ENCODE measurements at places on chromosomes 12 and 14.

DNA sequence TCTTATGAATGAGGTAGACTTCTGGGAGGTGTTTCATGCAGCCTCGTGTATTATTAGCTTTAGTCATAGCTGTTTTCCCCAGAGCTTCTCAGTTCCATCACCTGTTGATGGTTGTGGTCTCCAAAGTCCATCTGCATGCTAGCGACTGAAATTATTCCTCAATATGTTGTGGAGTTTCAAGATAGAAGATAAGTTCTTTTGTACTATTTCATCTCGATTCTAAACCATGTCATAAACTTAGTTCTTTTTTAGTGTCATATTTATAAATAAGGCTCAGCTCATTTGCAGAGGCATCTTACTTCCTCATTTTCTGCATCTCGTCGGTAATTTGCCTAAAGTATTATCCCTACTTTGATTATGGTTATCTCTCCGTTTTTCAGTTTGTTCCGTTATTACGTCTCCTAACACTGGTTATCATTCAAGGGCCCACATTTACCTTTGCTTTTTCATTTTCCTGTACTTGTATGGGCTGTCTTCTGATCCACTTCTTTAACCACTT is 119.1 kb downstream of the ITPR2 start:
- no peak for DNase-seq
- H3K4me3 ChIP-seq = no peak overlapping the region
- no peaks in the 10 kb centered on the region for H3K36me3 ChIP-seq
- H3K27ac ChIP-seq = no peak overlapping the region

DNA sequence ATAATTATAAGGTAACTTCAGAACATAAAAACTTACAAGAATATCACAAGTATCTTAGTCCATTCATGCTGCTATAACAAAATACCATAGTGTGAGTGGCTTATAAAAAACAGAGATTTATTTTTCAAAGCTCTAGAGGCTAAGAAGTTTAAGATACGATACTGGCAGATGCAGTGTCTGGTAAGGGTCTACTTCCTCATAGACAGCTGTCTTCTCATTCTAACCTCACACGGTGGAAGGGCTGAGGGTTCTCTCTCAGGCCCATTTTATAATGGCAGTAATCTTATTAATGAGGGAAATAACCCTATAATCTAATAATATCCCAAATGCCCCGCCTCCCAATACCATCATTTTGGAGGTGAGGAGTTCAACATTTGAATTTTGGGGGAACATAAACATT is 23.7 kb upstream of the OSBPL8 start:
- 0 out of 2 replicates have a peak, but pooled peaks cover 3% of the 10 kb centered on the region for H3K4me1 ChIP-seq
- no peak for DNase-seq
- H3K27me3 ChIP-seq = no peaks in the 10 kb centered on the region
- no peak overlapping the region for H3K27ac ChIP-seq
- no peaks in the 10 kb centered on the region for H3K36me3 ChIP-seq
- no peak overlapping the region for H3K4me3 ChIP-seq

GRCh38 chr12:15709551-15709950 is 79.6 kb downstream of the EPS8 start:
- DNase-seq = no peak
- no peaks in the 10 kb centered on the region for H3K27me3 ChIP-seq
- no peak overlapping the region for H3K4me3 ChIP-seq
- H3K4me1 ChIP-seq = no peaks in the 10 kb centered on the region
- no peak overlapping the region for H3K27ac ChIP-seq
- no peaks in the 10 kb centered on the region for H3K36me3 ChIP-seq

GRCh38 chr14:28298156-28298555 is 468.4 kb upstream of the FOXG1 start:
- no peak for DNase-seq
- H3K27me3 ChIP-seq = no peaks in the 10 kb centered on the region
- H3K27ac ChIP-seq = no peak overlapping the region
- H3K36me3 ChIP-seq = no peaks in the 10 kb centered on the region

- H3K4me1 ChIP-seq = peaks cover 4% of the 10 kb centered on the region
- H3K4me3 ChIP-seq = peak overlapping the region; percentile 76
- H3K27ac ChIP-seq = peak overlapping the region; percentile 91
- no peak for DNase-seq
- no peaks in the 10 kb centered on the region for H3K36me3 ChIP-seq
These were observed 767 bp upstream of the CRY1 start for GRCh38 chr12:107094183-107094448.

DNA sequence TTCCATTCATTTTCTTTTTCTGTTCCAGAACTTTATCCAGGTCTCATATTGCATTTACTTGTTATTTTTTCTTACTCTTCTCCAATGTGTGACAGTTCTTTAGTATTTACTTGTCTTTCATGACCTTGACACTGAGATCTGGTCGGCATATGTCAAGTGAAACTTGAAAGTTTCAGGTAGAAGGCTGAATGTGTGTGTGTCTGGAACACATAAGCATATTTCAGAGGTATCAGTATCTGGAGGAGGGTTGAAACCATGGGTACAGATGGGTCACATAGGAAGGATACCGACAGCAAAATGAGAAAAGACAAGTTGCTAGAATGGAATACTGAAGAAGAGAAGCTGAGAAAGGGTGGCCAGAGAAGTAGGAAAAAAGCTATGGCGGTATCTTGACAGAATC is 22.5 kb upstream of the PTGDR start:
- no peak overlapping the region for H3K4me3 ChIP-seq
- H3K27ac ChIP-seq = no peak overlapping the region
- DNase-seq = no peak
- no peaks in the 10 kb centered on the region for H3K4me1 ChIP-seq

DNA sequence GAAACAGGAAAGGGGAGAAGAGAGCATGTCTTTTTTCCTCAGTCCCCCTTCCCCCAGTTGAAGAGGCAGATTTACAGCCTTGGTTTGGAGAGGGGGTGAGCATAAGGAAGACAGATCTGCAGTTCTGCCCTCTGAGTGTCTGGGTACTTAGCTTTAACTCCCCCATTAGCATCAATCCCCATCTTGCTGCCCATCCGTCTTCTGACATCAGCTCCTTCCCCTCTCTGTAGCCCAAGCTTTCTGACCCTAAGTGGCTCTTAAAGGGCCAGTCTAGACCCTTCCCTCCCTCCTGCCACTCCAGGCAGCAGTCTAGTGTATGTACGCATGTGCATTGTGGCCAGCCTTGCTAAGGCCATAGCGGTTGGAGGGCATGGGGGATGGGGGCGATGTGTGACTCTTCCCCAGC is 7.3 kb downstream of the GPR84 start:
- no peak overlapping the region for H3K4me3 ChIP-seq
- DNase-seq = no peak

DNA sequence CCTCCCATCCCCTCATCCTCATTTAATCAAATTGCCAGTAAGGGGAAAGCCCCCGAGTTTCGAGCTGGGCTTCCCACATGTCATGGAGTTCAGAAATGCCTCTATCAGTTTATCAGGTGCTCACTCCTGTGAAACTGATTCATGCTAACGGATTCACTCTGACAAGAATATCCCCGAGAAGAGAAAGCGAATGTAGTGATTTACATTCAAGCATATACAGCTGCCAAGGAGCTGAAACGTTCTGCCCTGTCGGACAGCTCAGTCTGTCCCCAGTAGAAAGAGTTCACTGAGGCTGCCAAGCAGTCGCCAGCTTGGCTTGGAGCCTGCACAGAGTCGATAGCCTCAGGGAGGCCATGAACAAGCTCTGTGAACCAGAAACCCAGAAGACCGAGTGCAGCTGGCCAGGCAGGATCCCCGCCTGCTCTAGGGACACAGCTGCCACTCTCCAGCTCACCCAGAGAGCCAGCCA is 88.4 kb downstream of the TMCC3 start:
- peak; percentile 71 for DNase-seq
- no peaks in the 10 kb centered on the region for H3K27me3 ChIP-seq
- no peaks in the 10 kb centered on the region for H3K36me3 ChIP-seq

DNA sequence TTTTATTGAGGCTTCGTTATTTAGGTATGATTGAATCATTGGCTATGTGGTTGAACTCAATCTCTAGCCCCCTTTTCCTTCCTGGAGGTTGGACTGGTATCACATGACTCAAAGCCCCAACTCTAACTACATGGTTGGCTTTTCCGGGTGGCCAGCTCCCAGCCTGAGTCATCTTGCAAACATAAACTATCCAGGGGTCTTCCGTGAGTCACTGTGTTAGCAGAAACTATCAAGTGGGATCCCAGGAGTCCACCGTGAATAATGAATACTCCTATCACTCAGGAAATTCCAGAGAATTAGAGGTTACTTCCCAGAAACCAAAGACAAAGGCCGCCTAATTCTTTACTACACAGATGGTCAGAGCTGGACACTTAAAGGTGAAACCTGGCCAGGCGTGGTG is 19.7 kb upstream of the PLEKHD1 start:
- peaks cover 7% of the 10 kb centered on the region for H3K36me3 ChIP-seq
- no peak overlapping the region for H3K4me3 ChIP-seq
- no peaks in the 10 kb centered on the region for H3K27me3 ChIP-seq
- peak; percentile 84 for DNase-seq
- H3K27ac ChIP-seq = peak overlapping the region; percentile 74
- peaks cover 12% of the 10 kb centered on the region for H3K4me1 ChIP-seq

- DNase-seq = no peak
- no peaks in the 10 kb centered on the region for H3K4me1 ChIP-seq
- no peaks in the 10 kb centered on the region for H3K36me3 ChIP-seq
These were observed 426.2 kb downstream of the BCAT1 start for GRCh38 chr12:24522736-24523135.

- H3K36me3 ChIP-seq = no peaks in the 10 kb centered on the region
- peaks cover 12% of the 10 kb centered on the region for H3K4me1 ChIP-seq
- no peak for DNase-seq
- H3K27ac ChIP-seq = no peak overlapping the region
- H3K27me3 ChIP-seq = no peaks in the 10 kb centered on the region
- no peak overlapping the region for H3K4me3 ChIP-seq
These were observed 121.8 kb downstream of the BBS10 start for GRCh38 chr12:76226397-76226796.

GRCh38 chr14:79986251-79986650 is 225.1 kb downstream of the DIO2 start:
- no peaks in the 10 kb centered on the region for H3K27me3 ChIP-seq
- H3K4me1 ChIP-seq = no peaks in the 10 kb centered on the region
- no peak for DNase-seq

- no peak for DNase-seq
- H3K4me1 ChIP-seq = no peaks in the 10 kb centered on the region
- H3K27ac ChIP-seq = no peak overlapping the region
- H3K4me3 ChIP-seq = no peak overlapping the region
These were observed 184.3 kb downstream of the ADGRD1 start for GRCh38 chr12:131137836-131138637.

DNA sequence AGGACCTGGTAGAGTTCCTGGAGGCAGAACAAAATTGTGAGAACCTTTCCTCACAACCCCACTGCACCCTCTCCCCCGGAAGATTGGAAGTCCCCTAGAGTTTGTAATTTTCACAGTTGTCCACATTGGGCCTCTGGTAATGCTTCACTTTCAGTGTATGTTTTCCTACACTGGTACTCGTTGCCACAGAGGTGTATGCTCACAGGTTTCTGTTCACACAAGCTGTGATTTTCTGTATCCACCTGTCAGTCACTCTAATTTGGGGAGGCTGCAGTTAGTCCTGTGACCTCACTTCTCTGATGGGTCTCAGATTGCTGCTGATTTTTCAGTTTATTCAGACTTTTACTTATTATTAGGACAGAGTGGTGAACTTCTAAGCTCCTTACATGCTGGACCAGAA is 66.4 kb upstream of the BMP4 start:
- no peak for DNase-seq
- H3K4me1 ChIP-seq = no peaks in the 10 kb centered on the region
- no peaks in the 10 kb centered on the region for H3K27me3 ChIP-seq
- H3K36me3 ChIP-seq = no peaks in the 10 kb centered on the region
- no peak overlapping the region for H3K27ac ChIP-seq

GRCh38 chr12:21305661-21306060 is 29.1 kb downstream of the SLCO1A2 start:
- DNase-seq = no peak
- no peak overlapping the region for H3K27ac ChIP-seq
- no peak overlapping the region for H3K4me3 ChIP-seq
- no peaks in the 10 kb centered on the region for H3K27me3 ChIP-seq
- H3K4me1 ChIP-seq = no peaks in the 10 kb centered on the region

GRCh38 chr12:100020370-100020769 is 35.6 kb upstream of the ANKS1B start:
- H3K27ac ChIP-seq = no peak overlapping the region
- no peaks in the 10 kb centered on the region for H3K36me3 ChIP-seq
- no peak overlapping the region for H3K4me3 ChIP-seq
- no peaks in the 10 kb centered on the region for H3K4me1 ChIP-seq

GRCh38 chr12:112523856-112524255 is 105.1 kb downstream of the PTPN11 start:
- H3K4me1 ChIP-seq = no peaks in the 10 kb centered on the region
- no peaks in the 10 kb centered on the region for H3K27me3 ChIP-seq
- DNase-seq = no peak
- no peak overlapping the region for H3K27ac ChIP-seq
- no peak overlapping the region for H3K4me3 ChIP-seq

DNA sequence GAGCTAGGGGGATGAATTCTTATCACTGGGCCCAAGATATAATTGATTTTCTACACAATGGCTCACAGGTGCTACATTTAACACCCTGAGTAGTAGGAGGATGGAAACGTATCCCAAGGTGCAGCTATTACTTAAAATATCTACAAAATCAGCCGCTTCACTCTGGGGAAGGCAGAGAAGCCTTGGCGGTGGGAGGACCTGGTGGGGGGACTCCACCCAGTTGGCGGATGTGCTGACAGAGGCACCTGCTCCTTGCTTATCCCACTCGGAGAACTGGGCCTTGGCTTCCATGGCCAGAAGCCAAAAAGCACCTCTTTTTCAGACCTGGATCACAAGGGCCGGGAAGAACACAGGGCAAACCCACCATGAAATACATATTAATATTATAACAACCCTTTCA is 106.3 kb downstream of the OTX2 start:
- H3K27ac ChIP-seq = no peak overlapping the region
- no peak overlapping the region for H3K4me3 ChIP-seq
- H3K4me1 ChIP-seq = no peaks in the 10 kb centered on the region
- H3K36me3 ChIP-seq = no peaks in the 10 kb centered on the region
- no peak for DNase-seq

GRCh38 chr14:104891121-104891551 is 26.1 kb downstream of the CEP170B start:
- DNase-seq = no peak
- no peaks in the 10 kb centered on the region for H3K36me3 ChIP-seq
- peaks cover 5% of the 10 kb centered on the region for H3K4me1 ChIP-seq
- no peaks in the 10 kb centered on the region for H3K27me3 ChIP-seq

- no peaks in the 10 kb centered on the region for H3K4me1 ChIP-seq
- DNase-seq = no peak
- no peaks in the 10 kb centered on the region for H3K27me3 ChIP-seq
- no peak overlapping the region for H3K27ac ChIP-seq
These were observed 5.2 kb downstream of the IRF2BPL start for GRCh38 chr14:77023001-77023996.
